Stimulated activated CD4-positive, alpha-beta T cell treated with anti-CD3 and anti-CD28 coated beads, Interleukin-2, amount 100 ng/mL, for 24 hours (primary cell): ENCODE measurements at places on chromosomes 16 and 17.
A peak's percentile ranks its signal among the peaks of the same experiment; 100 is the strongest.

DNA sequence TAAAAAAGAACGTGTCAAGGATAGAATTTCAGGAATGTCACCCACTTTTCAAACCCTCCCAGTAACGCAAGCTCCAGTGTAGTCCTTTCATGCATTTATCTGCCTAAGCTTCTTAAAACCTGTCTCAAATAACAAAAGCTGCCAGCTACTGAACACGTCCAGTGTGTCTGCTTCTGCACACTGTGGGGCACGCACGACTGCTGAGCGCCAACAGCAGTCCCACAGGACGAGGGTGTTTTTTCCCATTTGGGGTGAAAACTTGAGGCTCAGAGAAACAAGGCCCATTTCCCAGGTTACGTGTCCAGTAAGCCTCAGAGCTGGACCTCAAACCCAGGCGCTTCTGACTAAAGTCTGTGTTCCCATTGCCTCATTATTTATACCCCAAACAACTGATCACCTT is 17.2 kb downstream of the NTAN1 start:
- DNase-seq, result no peak

DNA sequence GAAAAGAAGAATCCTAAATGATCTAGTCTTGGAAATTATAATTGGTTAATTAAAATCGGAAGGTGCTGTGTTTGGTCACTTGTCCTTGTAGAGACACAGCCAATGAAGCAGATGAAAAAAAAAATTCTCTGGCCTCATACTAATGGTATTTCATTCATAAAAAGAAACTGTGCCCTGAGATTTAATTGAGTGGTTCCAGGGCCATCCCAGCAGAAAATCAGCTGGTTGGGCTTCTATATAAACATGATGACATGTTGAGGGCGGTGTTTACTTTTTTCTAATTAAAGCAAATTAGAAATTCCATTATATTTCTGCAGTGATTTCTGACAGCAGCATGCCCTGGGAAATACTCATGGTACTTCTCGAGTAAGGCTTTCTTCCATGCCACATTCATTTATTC is 191.9 kb upstream of the KCNJ16 start:
- DNase-seq, result no peak

- DNase-seq, result no peak
These were observed 273.4 kb downstream of the NTN1 start for GRCh38 chr17:9294661-9295210.

- DNase-seq, result no peak
These were observed 138.7 kb downstream of the ANKFN1 start for GRCh38 chr17:56292010-56292409.

DNA sequence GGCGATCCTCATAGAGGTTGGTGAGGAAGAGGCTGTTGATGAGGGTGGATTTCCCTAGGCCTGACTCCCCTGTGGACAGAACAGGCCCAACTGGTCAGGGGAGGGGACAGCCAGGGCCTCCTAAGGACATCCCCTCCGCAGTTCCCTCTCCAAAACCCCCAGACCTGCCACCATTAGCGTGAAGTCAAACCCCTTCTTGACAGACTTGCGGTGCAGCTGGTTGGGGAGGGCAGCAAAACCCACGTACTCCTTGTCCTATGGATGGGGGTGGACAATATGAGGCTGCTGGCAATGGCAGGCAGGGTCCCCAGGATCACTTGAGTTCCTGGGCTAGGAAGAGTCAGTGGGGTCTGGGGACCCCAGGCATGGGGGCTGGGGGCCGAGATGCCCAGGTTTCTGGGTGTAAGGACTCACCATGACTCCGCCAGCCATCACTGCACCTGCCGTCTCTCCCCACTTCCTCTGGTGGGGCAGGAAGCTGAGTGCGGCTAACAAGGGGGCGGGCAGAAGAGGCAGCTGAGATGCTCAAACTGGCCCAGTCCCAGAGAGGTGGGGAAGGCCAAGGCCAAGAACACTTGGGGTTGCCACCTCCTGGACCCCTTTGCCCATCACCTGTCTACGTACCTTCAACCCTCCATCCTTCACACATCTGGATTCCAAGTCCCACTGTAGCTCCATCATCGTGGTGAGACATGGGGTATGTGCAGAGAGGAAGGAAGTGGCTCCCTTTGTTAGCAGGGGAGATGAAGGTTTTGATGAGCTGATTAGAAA is at the start of gene SEPTIN1:
SEPTIN1 (minus strand) TSS at position 451 of the 771 bp plus-strand sequence; CDS start at position 432, 19 bp downstream.
- peak; percentile 77 for DNase-seq

DNA sequence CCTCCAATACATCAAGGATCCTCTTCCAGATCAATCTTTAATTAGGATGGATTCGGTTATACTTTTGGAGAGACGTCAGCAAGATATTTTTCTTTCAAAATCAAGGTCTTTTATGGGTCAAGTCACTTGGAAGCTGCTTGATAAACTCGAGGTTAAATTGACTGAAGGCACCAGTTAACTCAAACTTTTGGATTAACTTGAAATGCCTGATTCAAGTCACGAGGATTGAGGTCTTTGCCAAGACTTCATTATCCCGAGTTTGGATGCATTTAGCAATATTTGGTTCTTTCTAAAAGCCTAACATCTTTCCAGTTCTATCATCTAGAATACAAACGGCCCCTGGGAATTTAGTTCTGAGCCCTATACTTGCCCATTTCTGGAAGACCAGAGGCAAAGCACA is 82.9 kb downstream of the MYH11 start:
- DNase-seq, result no peak

- DNase-seq, result no peak
These were observed 49.7 kb downstream of the CRISPLD2 start for GRCh38 chr16:84869473-84869845.

- DNase-seq, result peak; percentile 56
These were observed 62.4 kb downstream of the BAIAP2 start for GRCh38 chr17:81097134-81097942.

GRCh38 chr17:75133001-75133400 is 1.5 kb upstream of the NT5C start:
- no peak for DNase-seq

GRCh38 chr17:72419866-72420774 is 299.3 kb downstream of the SOX9 start:
- DNase-seq, result no peak

GRCh38 chr17:74786431-74787055 is 10.4 kb upstream of the NAT9 start:
- DNase-seq, result no peak

DNA sequence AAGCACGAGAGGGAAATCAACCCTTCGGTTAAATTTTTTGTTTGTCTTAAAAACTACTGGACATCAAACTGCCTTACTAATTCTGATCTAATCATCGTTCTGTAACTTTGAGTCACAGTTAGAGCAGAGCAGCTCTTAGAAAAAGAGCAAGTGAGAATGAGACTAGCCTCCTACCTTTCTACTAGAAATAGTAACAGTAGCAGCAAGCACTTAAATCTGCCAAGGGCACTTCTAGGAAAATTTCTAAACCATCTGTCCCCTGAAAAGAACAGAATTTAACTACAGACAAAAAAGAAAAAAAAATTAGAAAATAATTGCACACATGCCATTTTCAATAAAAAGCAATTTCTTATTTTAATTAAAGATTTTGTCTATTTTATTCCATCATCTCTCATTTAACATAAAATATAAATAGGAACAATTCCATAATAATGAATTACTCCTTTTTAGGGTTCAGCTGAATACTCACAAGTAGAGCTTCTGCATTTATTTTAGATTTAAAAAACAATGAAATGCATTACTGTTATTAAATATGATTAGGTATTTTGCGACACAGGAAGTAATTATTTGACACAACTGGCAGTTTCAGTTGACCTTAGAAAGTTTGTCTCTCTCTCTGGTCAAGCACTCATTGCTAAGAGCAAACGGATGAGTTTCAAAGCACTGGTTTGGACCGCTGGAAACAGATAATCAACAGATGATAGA is 250.8 kb upstream of the SOX9 start:
- DNase-seq, result no peak

DNA sequence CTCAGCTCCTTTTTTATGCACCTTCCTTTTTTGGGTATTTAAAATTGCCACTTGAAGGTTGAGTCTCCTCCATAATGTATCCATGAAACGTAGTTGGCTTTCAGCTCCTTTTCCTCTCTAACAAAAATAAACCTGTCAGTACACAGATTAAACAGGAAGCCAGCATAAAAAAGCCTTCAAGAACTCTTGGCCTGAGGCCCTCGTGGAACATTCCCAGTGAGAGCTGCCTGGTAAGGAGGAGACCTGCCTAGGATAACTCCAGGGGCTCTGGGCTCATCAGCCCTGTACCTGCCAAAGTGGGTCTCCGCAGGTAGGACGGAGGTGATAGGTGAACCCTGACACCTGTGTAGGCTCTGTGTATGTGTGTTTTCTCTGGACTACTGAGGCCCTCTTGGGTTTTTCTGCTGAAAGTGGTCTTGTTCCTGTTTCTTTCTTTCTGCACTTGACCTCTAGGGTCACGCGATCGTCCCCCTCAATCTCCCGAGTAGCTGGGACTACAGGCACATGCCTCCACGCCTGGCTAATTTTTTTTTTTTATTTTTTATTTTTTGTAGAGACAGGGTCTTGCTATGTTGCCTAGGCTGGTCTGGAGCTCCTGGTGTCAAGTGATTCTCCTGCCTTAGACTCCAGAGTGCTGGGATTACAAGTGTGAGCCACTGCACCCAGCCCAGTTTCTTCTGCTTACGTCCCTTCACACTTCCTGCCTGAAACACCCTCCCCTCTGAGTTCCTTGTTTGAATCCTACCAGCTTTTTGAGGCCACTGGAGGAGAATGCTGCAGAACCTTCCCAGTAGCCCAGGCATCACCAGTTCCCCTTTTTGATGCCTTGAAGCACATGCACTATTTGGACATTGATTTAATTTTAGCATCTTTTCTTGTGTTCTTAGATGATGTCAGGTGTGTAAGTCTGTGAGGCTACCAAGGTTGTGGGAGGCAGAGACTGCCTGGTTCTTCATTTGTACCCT is 9.8 kb downstream of the PGS1 start:
- no peak for DNase-seq

- DNase-seq, result no peak
These were observed 4.0 kb downstream of the CYB561 start for GRCh38 chr17:63442074-63442473.

DNA sequence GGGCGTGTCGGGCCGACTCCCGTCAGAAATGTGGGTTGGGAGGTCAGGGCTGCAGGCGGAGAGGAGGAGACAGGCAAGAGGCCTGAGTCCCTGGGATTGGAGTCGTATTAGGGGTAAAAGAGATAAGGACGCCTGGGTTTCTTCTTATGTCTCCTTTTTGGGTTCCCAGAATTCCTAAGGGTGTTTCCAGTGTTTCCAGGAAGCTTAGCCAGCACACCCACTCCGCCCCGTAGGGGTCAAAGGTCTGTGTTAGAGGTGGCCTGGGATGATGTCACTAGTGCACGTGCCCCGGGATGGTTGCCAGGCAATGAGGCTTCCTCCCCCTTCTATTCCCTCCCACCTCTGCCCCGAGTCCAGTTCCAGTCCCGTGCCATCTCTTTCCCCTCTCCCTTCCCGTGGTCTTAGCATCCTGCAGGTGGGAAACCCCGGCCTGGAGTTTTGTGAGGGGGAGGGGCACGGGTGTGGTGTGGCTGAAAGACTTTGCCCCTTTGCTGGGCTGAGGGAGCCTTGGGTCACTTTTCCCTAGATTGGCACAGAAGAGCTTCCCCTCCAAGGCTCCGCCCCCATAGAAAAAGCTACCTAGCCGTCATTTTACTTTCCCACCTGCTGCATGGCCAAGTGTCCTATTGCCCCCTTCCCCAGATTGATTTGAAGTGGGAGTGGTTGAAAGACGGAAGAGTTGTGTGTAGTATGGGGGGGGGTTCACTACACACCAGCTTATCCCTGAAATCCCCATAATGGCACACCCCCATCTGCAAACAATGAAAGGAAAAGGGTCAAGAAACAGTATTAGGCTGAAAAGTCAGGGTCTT is 2.8 kb downstream of the KDM6B start:
- DNase-seq, result peak; percentile 76

- no peak for DNase-seq
These were observed 135.2 kb upstream of the HS3ST3A1 start for GRCh38 chr17:13736916-13737315.

DNA sequence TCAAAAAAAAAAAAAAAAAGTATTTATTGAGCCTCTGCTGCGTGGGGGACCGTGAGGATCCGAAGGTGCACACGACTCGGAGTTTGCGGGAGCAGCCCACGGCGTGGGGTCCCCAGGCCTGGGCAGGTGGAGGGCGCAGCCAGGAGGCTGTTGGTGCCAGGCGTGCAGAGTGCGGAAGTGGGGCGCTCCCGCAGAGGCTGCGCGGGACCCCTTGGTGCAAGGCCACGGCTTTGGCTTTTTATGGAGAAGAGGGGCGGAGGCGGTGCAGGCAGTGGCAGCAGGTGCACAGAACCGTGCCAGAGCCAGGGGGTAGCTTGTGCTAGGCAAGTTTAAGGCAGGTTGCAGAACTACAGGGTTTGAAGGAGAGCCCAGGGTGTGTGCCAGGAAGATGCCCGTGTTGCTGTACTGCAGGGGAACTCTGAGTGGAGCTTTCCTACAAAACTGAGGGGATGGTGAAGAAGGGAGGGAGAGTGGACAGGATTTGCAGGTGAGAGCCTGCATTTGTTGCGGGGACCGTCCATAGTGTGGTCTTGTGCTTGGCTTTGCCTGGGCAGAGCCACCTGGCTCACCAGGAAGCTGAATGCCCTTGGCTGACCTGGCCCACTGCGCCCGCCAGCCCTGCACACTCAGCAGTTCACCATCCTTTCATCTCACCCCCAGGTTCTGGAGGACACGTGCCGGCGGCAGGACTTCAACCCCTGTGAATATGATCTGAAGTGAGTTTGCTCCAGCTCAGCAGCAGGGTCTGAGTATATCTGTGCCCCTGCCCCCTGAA is 1.3 kb downstream of the ASPSCR1 start:
- DNase-seq, result no peak

DNA sequence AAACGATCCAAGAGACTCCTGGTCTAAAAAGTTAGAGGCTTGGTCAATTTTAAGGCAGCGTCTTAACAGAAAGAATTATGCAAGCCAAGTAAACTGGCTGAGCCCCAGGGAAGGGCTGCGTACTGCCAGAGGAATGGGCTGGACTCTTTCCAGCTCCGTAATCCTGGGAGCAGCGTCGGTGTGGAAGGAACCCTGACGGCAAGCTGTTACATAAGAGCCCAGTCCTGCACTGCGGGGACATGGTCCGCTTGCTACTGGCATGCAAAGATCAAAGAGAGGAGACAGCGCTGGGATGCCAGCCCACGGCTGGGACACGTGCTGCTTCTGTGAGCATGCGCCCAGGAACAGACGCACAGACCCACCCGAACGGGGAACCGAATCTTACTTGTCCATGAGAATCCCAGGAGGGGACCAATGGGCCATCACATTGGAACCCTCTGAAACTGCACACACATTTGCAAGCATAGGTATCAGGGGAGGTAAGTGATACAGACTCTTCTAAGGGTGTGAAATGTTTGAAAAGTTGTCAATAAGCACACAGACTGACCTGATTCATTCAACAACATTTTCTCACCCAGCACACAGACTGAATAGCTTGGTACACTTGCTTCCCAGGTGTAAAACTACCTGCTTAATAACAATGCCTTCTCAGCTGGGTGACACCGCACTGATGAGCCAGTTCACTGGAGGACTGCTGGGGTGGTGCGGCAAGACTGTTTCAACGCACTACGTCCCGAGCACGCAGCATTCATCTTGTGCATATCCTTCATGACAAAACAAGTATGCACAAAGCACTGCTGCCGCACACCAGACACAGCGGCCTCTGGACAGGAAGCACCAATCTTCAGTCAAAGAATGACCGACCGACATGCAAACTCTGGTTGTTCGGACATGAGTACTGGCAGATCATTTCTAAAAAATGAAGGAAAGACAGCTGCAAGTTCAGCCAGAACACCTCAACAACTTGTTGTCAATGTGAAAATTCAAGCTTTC is 94.9 kb downstream of the ANKRD11 start:
- no peak for DNase-seq
